ENCODE measurements at places on chromosomes 1 and 21. TPM values are rescaled to one million over a fixed set of nuclear protein-coding genes. Genes with fewer than 3 reads are reported as not detected.

Gene LCE2C
- not detected for total RNA-seq

Gene OPTC
- not detected for total RNA-seq

Gene FPGT
- total RNA-seq: 16.1 TPM

Gene GPX7
- not detected for total RNA-seq

Gene IPO13
- total RNA-seq: 24.2 TPM

Gene FAM177B
- total RNA-seq: not detected

Gene ACADM
- total RNA-seq: 19.2 TPM

Gene INPP5B
- total RNA-seq: 21.5 TPM

Gene SERPINC1
- 0.59 TPM for total RNA-seq

DNA sequence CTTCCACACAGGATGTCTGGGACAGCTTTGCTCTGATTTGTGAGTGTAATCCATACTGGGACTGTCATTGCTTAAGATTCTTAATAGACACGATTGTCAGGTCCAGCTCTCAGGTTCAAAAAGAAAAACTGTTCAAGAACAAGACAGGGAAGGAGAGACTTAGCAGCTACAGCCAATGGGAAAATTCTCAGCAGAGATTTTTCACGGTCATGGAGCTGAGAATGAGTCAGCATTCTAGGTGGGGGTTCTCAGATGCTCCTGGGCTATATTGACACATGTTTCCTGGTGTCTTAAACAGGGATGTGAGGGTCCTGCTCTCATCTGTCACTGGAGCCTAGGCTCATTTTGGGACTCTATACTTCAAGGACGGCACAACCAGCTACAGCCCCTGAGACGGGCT is 318.3 kb downstream of the RRAGC start:
- no peaks in the 10 kb centered on the region for H3K36me3 ChIP-seq
- no peak overlapping the region for H3K4me3 ChIP-seq
- no peaks in the 10 kb centered on the region for H3K4me1 ChIP-seq
- DNase-seq: no peak
- H3K27ac ChIP-seq: no peak overlapping the region
- H3K27me3 ChIP-seq: peaks cover 75% of the 10 kb centered on the region

DNA sequence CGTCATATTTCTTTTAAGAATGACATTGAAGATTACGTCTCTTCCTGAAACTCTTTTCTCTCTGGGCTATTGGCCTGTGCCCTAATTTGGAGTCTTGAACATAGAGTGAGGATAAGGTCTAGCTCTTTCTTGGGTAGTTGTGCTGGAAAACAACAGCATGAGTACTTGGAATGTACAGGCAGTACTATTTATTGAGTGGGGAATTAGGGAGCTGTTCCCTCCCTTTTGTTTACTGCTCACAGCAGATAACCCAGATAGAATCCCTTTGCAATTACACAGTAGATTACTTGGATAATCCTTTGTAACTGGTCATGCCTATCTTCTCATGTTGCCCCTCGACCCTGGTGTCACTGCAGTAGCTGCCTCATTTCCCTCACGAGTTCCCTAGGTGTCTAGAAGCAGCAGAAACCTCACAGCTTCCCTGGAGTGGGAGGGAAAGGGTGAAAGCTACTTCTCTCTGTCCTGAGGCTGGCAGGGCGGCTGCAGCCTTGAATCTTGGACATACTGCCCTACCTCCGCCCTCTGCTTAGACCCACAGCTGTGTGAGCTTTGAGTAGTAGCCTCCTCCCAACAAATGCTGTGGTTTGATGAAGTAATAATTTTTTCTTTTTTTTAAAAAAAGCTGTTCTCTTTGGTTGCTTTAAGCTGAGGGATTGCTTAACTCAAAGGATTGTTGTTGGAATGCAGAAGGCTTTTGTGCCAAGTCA is 70.6 kb downstream of the FGGY start:
- H3K4me1 ChIP-seq: no peaks in the 10 kb centered on the region
- no peak for DNase-seq
- no peak overlapping the region for H3K4me3 ChIP-seq
- no peaks in the 10 kb centered on the region for H3K36me3 ChIP-seq

- H3K4me1 ChIP-seq: peaks cover 10% of the 10 kb centered on the region
- peaks cover 14% of the 10 kb centered on the region for H3K36me3 ChIP-seq
- peak overlapping the region; percentile 98 for H3K27ac ChIP-seq
- H3K27me3 ChIP-seq: no peaks in the 10 kb centered on the region
- DNase-seq: peak; percentile 69
These were observed 31.1 kb upstream of the POFUT2 start for GRCh38 chr21:45318556-45319404.

- H3K4me1 ChIP-seq: no peaks in the 10 kb centered on the region
- no peak overlapping the region for H3K4me3 ChIP-seq
- H3K27me3 ChIP-seq: no peaks in the 10 kb centered on the region
- H3K27ac ChIP-seq: no peak overlapping the region
These were observed 15.2 kb downstream of the PLPPR4 start for GRCh38 chr1:99279525-99279924.

GRCh38 chr1:163072658-163073057 is 3.5 kb downstream of the RGS4 start:
- H3K4me3 ChIP-seq: no peak overlapping the region
- no peak for DNase-seq
- peaks cover 31% of the 10 kb centered on the region for H3K27me3 ChIP-seq
- H3K27ac ChIP-seq: no peak overlapping the region
- H3K4me1 ChIP-seq: no peaks in the 10 kb centered on the region

DNA sequence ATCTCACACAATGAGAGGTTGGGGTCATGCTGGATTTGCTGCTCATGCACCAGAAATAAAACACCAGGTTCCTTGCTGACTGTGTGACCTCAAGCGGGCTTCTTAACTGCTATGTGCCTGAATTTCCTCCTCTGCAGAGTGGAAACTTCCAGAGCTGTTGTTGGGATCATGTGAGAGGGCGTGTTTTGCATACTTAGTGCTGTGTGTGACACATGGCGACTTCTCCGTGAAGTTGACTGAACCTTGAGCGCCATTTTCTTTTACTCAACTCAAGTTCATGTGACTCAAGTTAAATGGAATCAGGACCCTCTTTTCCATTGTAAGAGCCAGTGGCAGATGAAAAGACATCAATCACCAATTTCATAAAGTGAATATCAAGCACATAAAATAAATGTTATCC is 224.0 kb downstream of the KIF26B start:
- H3K4me3 ChIP-seq: no peak overlapping the region
- H3K27me3 ChIP-seq: no peaks in the 10 kb centered on the region
- no peaks in the 10 kb centered on the region for H3K36me3 ChIP-seq
- H3K27ac ChIP-seq: no peak overlapping the region
- H3K4me1 ChIP-seq: no peaks in the 10 kb centered on the region

DNA sequence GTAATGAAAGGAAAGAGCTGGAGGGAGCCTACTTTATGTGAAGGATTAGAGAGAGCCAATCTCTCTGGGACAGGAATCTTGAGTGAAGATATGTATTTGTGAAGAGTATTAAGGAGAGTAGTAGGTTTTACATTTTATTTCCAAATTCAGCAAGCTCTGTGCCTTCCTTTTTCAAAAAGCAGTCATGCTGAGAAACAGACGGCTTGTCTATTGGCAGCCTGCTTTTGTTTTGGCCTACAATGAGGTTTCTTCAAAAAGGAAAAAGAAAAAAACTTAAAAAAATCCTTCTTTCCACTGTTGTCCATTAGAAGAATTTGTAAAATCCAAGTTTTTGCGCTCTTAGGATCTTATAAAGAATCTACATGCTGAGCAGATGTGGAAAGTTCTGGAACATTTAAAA is 103.6 kb upstream of the PTGFR start:
- no peak overlapping the region for H3K27ac ChIP-seq
- H3K4me1 ChIP-seq: peaks cover 10% of the 10 kb centered on the region
- no peaks in the 10 kb centered on the region for H3K36me3 ChIP-seq
- DNase-seq: no peak
- H3K4me3 ChIP-seq: no peak overlapping the region
- H3K27me3 ChIP-seq: no peaks in the 10 kb centered on the region

- H3K4me3 ChIP-seq: no peak overlapping the region
- H3K27me3 ChIP-seq: no peaks in the 10 kb centered on the region
- no peaks in the 10 kb centered on the region for H3K36me3 ChIP-seq
These were observed 132.7 kb downstream of the RUNX1 start for GRCh38 chr21:34916446-34916845.

DNA sequence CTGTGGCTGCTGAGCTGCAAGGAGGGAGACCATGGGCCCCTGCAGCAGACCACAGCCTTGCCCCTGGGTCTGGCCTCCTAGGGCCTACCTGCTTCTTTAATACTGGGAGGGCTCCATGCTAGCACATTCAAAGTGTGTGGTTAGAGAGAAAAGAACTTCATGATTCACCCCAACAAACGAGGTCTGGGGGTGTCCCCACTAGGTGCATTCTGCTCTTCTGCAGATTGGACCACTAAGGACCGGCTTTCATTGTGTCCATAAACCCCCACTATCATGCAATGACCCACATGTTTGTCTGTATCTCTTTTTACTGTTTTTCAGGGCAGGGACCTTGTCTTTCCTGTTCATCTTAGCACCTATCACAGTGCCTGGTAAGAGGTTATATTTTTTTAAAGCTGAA is 185.4 kb downstream of the OMA1 start:
- H3K36me3 ChIP-seq: no peaks in the 10 kb centered on the region
- H3K27me3 ChIP-seq: peaks cover 67% of the 10 kb centered on the region
- no peak overlapping the region for H3K27ac ChIP-seq
- H3K4me3 ChIP-seq: no peak overlapping the region
- peaks cover 8% of the 10 kb centered on the region for H3K4me1 ChIP-seq

DNA sequence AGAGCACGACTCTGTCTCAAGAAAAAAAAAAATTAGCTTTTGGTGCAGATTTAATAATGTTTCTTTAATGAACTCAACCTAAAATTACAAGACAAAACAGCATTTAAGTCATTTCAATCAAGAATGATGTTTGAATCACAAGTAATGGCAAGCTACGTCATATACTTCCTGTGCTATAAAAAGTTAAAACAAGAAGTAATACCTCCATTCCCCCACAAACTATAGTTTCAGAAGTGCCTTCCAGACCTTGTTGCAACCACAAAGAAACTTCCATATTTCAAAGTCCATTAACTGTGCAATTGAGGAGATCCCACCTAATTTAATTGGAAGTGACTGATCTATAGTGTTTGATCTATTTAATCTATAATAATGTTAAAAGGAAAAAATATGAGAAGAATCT is 15.1 kb downstream of the NRDC start:
- peaks cover 17% of the 10 kb centered on the region for H3K36me3 ChIP-seq
- H3K27ac ChIP-seq: no peak overlapping the region
- H3K4me3 ChIP-seq: no peak overlapping the region
- DNase-seq: no peak
- H3K4me1 ChIP-seq: peaks cover 13% of the 10 kb centered on the region

- no peak overlapping the region for H3K4me3 ChIP-seq
- H3K36me3 ChIP-seq: peaks cover 23% of the 10 kb centered on the region
- H3K27ac ChIP-seq: no peak overlapping the region
- no peak for DNase-seq
- H3K27me3 ChIP-seq: no peaks in the 10 kb centered on the region
These were observed 120.8 kb upstream of the BMP8A start for GRCh38 chr1:39370602-39371001.

- H3K36me3 ChIP-seq: peaks cover 5% of the 10 kb centered on the region
- peaks cover 48% of the 10 kb centered on the region for H3K4me1 ChIP-seq
- H3K27me3 ChIP-seq: no peaks in the 10 kb centered on the region
- peak overlapping the region; percentile 93 for H3K27ac ChIP-seq
- H3K4me3 ChIP-seq: peak overlapping the region; percentile 57
These were observed 145.0 kb upstream of the DUSP10 start for GRCh38 chr1:221886743-221887414.

GRCh38 chr1:107019166-107019565 is 37.3 kb upstream of the PRMT6 start:
- H3K27ac ChIP-seq: no peak overlapping the region
- no peaks in the 10 kb centered on the region for H3K36me3 ChIP-seq
- no peak overlapping the region for H3K4me3 ChIP-seq
- no peak for DNase-seq
- H3K4me1 ChIP-seq: no peaks in the 10 kb centered on the region
- no peaks in the 10 kb centered on the region for H3K27me3 ChIP-seq

DNA sequence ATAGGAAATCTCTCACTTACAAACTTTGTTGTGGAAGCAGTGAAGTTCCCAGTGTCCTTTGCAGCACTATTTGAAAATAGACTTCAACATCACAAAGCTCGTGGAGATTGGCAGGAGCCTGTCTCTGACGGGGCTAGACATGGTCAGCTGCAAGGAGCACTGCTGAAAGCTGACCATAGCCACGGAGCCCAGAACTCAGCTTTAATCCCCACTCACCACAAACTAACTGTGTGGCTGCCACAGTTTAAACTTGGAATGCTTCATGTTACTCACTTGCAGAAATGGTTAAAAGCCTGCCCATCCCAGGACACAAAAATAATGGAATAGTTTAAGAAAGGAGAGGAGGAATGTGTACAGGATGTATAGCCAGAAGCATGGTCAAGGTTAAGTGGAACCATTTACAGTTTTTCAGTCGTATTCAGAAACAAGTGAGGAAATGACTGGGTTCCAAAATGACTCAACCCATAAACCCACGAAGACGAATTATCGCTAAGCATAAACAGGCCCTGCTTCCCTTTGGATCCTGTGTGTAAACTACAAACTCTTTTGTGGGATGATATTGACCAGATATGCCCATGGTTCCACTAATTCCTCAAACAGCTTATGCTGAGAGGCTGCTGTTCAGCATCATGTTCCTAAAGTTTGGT is 18.2 kb downstream of the DNALI1 start:
- no peak overlapping the region for H3K27ac ChIP-seq
- H3K4me3 ChIP-seq: no peak overlapping the region
- H3K27me3 ChIP-seq: no peaks in the 10 kb centered on the region
- DNase-seq: no peak
- H3K36me3 ChIP-seq: peaks cover 58% of the 10 kb centered on the region

DNA sequence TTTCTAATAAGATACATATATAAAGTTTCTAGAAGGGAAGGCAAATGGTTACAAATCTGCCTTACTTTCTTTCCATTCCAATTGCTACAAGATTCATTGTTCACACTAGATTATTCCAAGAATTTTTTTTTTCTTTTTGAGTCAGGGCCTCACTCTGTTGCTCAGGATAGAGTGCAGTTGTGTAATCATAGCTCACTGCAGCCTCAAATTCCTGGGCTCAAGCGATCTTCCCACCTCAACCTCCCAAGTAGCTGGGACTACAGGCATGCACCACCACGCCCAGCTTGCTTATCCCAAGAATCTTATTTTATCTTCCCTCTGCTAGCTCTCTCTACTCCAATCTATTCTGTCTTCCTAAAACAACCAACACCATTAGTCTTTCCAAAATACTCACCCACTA is 81.8 kb downstream of the KIAA0319L start:
- H3K36me3 ChIP-seq: no peaks in the 10 kb centered on the region
- no peaks in the 10 kb centered on the region for H3K27me3 ChIP-seq
- no peak for DNase-seq
- no peaks in the 10 kb centered on the region for H3K4me1 ChIP-seq

DNA sequence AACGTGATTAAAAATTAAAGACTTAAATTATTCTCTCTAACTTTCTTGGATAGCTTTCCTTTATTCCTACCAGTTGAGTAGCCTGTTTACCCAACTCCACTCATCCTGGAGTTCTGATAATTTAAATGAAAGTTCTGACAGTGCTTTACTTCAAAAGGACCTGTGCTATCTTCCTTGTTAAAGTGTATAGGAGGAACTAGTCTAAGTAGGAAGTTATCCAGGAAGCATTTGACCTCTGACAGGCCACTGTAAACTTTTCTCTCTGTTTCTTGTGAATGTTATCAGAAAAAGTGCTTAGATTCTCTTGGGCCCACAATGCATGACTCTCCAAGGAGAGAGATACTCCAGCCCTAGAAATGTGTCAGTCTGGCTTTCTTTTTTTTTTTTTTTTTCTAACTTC is 9.2 kb downstream of the UAP1 start:
- peaks cover 30% of the 10 kb centered on the region for H3K36me3 ChIP-seq
- no peak overlapping the region for H3K27ac ChIP-seq
- H3K27me3 ChIP-seq: no peaks in the 10 kb centered on the region
- H3K4me1 ChIP-seq: peaks cover 32% of the 10 kb centered on the region
- H3K4me3 ChIP-seq: no peak overlapping the region
- no peak for DNase-seq
